ENCODE measurements at places on chromosomes 11 and 22. TPM values are rescaled to one million over a fixed set of nuclear protein-coding genes. Genes with fewer than 3 reads are reported as not detected.

Gene C11orf91
- total RNA-seq: not detected

Gene TP53I11
- 46.5 TPM for total RNA-seq

Gene FGF19
- not detected for total RNA-seq

Gene SPTBN2
- 2.0 TPM for total RNA-seq

Gene MUC2
- not detected for total RNA-seq

Gene FOLR3
- not detected for total RNA-seq

Gene LIF
- total RNA-seq: 2.4 TPM

Gene SHISA8
- not detected for total RNA-seq

Gene TEX12
- total RNA-seq: not detected

Gene WNT7B
- total RNA-seq: 2.5 TPM

Gene CASP1
- total RNA-seq: 19.3 TPM

Gene MIOX
- total RNA-seq: not detected

Gene RNF141
- 11.7 TPM for total RNA-seq

Gene TLCD5
- total RNA-seq: 5.2 TPM

Gene ATM
- 21.7 TPM for total RNA-seq

Gene DCUN1D5
- 104 TPM for total RNA-seq

Gene OR52L1
- total RNA-seq: not detected

Gene SMIM35
- total RNA-seq: not detected

Gene BTBD18
- total RNA-seq: not detected

Gene HBG2
- total RNA-seq: not detected

Gene MTMR3
- 8.8 TPM for total RNA-seq

Gene LINC01488
- total RNA-seq: not detected

Gene ZNRF3
- 5.5 TPM for total RNA-seq

Gene ADM2
- 4.8 TPM for total RNA-seq

Gene OR51I1
- not detected for total RNA-seq

Gene SMC1B
- not detected for total RNA-seq

Gene NAALAD2
- 2.2 TPM for total RNA-seq

Gene UBASH3B
- total RNA-seq: 10.6 TPM

Gene LRRC55
- not detected for total RNA-seq

Gene POU2AF2
- total RNA-seq: not detected

Gene ADM
- 129 TPM for total RNA-seq

Gene ANKK1
- total RNA-seq: not detected

Gene HBB
- total RNA-seq: not detected

Gene DCHS1
- 4.3 TPM for total RNA-seq

Gene RTN4RL2
- 1.3 TPM for total RNA-seq

Gene PDHX
- 19.0 TPM for total RNA-seq

Gene TSPAN18
- total RNA-seq: not detected

Gene OR4A47
- not detected for total RNA-seq

Gene CCDC116
- total RNA-seq: not detected

Gene TCP11L1
- 17.7 TPM for total RNA-seq

Gene APOA5
- not detected for total RNA-seq

Gene KREMEN1
- 5.4 TPM for total RNA-seq

Gene CCDC90B
- 39.1 TPM for total RNA-seq

Gene BBOX1
- not detected for total RNA-seq

Gene SAA4
- not detected for total RNA-seq

Gene TBX1
- total RNA-seq: under 0.01 TPM

Gene NXPE4
- total RNA-seq: not detected

Gene LRRC75B
- 7.6 TPM for total RNA-seq

Gene OR51B2
- total RNA-seq: not detected

Gene OAF
- 52.1 TPM for total RNA-seq

Gene TRIM44
- total RNA-seq: 30.5 TPM

Gene SAA1
- not detected for total RNA-seq

Gene HTR3A
- not detected for total RNA-seq

Gene KDELR3
- 98.7 TPM for total RNA-seq

Data from bronchus fibroblast of lung (primary cell).